ENCODE measurements at places on chromosomes 13 and 19.

GRCh38 chr13:46389457-46390451 is 2.7 kb upstream of the RUBCNL start:
- no peak for DNase-seq

- peak; percentile 20 for DNase-seq
These were observed 221.7 kb downstream of the KCNRG start for GRCh38 chr13:50236898-50237318.

- DNase-seq, result no peak
These were observed 1.1 kb downstream of the KEAP1 start for GRCh38 chr19:10501971-10502523.

DNA sequence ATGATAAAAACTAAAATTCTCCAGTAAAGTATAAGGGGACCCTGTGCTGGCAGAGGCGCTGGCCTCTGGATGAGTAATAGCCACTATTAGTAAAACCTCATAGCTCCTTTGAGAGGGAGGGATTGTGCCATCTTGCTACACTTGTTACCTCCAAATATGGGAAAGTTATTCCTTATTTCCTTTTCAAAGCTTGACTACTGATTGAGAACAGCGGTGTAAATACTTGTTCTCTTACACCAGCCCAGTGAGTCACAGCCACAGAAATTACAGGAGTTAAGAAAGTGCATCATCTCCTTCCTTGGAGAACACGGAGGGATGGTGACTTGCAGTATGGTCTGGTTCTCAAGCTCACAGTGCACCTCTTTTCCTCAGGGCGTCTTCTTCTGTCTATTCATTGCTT is 379.0 kb downstream of the EFNB2 start:
- no peak for DNase-seq

- no peak for DNase-seq
These were observed 501 bp downstream of the GTPBP3 start for GRCh38 chr19:17337675-17338432.

DNA sequence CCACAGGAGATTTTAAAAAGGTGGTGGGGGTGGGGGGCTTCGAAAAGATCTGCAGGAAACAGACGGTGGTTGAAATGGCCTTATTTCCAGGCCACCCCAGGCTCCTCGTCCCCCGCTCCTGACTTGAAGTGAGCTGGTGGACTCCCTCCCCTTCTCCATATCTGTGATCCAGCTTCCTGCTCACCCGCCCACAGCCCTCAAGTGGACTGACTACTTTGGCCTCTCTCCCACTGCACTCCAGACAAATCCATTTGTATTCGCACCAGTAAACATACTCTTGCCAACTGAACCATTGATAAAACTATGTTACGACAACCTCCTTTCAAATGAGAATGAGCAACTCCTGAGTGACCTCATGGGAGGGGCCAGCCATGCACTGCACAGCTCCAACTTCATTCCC is 259.5 kb downstream of the COL4A1 start:
- DNase-seq, result no peak

- DNase-seq, result no peak
These were observed 1.0 kb upstream of the KRI1 start for GRCh38 chr19:10566658-10567410.

DNA sequence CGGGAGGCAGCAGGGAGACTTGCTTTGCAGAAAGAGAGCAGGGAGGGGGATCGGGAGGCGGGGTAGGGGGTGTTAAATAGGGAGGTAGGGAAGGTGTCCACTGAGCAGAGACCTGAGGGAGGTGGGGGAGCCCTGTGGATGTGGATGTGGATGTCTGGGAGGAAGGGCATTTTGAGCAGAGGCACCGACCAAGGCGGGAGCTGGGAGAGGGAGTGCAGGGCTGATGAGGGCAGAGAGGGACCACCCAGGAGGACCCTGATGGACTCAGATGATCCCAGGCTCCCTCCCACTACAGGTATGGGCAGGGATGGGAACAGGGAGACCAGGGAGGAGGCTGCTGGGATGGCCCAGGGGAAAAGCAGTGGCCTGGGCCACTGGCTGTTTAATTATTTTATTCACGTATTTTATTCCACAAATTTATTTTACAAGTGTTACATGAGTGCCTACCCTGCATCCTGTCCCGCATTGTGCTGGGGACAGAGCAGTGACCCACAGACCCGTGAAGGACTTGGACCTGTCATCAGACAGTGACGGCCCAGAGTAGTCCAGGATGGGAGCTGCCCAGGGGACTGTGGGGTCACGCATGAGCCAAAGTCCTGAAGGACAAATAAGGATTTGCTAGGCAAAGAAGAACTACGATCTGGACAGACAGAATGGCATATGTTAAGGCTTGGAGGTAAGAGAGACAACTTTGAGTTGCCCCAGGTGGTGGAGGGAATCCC is 5.3 kb downstream of the GRAMD1A start:
- DNase-seq, result no peak

DNA sequence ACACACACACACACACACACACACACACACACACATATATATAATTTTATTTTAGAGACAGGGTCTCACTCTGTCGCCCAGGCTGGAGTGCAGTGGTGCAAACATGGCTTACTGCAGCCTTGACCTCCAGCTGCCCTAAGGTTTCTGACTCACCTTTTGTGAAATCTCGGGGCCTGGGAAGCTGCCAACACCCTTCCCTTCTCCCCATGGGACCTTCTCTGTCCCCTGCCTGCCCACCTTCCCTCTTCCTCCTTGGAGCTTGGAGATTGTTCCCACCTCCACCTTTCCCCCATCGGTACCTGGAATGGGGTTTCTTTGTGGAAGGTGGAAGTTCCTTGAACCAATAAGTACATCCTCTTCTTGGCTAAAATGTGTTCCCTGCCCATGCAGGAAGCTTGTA is 6.3 kb downstream of the ARRDC5 start:
- no peak for DNase-seq

GRCh38 chr19:27793128-27793643 is 1419.8 kb downstream of the UQCRFS1 start:
- DNase-seq, result peak; percentile 60

- DNase-seq, result no peak
These were observed 1317.8 kb downstream of the UQCRFS1 start for GRCh38 chr19:27894906-27895754.

DNA sequence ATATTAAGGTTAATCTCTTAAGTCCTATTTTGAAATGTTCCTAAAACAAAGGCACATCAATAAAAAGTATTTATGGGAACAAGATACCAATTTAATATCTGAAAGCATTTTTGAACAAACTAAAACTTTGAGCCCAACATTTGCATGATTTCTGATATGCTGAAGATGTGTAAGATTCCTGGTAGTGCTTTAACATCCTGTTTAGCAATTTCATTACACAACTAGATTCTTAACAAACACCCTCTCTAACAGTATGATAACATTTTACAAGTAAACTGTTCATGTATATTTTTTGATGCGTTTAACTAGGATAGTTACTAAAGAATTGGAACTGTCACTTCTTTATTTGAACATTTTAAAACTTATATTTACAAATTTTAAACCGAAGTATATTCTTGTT is 63.9 kb downstream of the DACH1 start:
- no peak for DNase-seq

DNA sequence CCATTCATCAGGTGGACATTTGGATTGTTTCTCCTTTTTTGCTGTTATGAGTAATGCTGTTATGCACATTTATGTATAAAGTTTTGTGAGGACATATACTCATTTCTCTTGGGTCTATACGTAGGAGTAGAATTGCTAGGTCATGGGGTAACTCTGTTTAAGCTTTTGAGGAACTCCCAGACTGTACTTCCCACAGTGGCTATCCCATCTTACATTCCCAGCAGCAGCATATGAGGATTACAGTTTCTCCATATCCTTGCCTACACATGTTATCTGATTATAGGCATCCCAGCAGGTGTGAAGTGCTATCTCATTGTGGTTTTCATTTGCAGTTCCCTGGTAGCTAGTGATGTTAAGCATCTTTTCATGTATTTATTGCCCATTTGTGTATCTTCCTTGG is 5.9 kb downstream of the ZSCAN22 start:
- DNase-seq, result no peak

GRCh38 chr13:100493418-100493817 is 95.2 kb downstream of the GGACT start:
- DNase-seq, result no peak

DNA sequence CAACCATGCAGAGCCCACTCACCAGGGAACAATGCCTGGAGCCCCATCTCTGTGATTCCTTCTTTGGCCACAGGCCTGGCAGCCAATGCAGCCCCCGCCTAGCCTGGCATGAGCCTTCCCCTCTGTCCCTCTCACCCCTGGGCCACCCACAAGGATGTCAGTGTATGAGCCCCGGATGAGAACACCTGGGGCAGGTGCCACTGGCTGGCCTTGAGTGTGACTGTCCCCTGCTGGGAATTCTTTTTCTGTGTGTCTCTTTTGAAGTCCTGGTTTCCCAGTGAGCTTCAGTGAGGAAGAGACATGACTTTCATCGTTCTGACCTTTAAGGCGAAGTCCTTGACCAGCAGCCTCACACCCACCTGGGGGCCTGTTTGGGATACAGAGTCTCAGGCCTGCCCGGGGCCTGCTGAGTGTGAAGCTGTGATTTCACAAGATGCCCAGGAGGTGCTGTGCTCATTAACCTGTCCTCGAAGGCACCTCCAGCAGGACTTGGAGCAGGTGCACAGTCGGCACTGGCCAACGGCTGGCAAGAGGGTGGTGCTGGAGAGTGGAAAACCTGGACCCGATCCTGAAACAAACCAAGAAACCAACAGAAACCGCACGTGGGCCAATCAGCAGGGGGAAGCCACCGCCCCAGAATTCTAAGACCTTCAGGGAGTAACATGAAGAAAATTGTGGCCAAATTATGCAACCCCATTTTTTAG is 27.4 kb upstream of the SPACA7 start:
- no peak for DNase-seq

DNA sequence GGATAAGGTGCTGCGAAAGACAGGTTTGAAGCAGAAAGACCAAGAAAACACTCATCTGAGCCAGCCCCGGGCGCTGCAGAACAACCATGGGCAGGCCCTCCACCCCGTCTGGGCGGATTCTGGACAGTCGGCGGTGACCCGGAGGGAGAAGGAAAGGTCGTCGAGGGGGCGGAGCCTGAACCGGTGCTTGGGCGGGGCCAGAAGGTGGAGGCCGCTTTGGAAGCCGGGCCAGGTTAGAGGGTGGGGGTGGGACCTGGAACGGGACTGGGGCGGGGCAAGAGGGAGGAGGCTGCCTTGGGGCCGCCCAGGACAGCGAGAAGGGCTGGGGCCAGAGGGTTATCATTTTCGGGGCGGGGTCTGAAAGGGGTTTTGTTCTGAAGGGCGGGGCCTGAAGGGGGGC is 5.0 kb upstream of the ZNF765 start:
- no peak for DNase-seq

- DNase-seq, result no peak
These were observed 3.9 kb upstream of the ZNF135 start for GRCh38 chr19:58054901-58055874.

GRCh38 chr13:98173431-98174152 is 3.5 kb downstream of the RNF113B start:
- no peak for DNase-seq

- no peak for DNase-seq
These were observed 140.0 kb downstream of the DACH1 start for GRCh38 chr13:71727042-71727441.

DNA sequence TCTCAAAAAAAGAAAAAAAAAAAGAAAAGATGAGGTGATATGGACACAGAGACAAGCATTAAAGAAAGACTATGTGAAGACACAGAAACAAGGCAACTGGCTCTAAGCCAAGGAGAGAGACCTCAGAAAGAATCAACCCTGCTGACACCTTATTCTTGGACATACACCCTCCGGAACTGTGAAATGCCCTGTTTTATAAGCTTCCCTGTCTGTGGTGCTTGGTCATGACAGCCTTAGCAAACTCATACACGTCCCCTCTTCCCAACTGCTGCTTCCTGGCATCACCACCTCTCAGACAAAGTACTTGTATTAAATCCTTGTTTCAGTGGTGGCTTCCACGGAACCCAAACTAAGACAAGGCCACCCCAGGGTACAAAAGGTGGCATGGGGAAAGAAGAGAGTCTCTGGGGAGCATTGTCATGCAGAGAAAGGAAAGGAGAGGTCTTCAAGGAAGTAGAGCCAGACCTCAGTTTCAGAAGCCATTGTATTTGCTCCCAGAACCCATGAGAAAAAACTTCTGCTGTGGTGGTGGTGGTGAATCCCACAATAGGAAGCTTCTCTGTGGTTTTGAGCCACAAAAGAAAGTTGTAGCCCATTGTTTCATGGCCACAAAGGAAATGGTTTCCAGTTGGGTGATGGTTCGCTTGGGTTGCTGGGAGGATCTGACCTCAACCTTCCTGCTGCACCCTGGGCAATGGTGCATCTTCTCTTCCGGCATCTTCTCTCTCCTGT is 16.3 kb upstream of the TSPAN16 start:
- DNase-seq, result no peak

DNA sequence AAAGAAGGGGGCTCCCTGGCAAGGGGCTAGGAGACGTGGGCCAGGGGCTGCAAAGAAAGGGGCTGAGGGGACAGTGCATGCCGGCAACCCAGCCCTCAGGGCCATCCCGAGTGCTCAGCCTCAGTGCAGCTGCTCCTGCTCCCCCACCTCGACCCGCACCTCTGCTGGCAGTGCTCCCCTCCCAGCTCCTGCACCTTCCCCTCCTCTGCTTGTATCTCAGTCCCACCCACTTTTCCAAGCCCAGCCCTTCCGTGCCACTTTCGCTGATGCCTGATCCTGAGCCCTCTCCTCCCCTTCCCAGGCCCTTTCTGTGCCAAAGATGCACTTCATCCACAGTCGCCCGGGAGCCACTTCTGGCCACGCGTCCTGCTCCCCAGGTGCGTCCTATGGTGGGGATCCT is 69.9 kb upstream of the KCTD15 start:
- DNase-seq, result no peak

DNA sequence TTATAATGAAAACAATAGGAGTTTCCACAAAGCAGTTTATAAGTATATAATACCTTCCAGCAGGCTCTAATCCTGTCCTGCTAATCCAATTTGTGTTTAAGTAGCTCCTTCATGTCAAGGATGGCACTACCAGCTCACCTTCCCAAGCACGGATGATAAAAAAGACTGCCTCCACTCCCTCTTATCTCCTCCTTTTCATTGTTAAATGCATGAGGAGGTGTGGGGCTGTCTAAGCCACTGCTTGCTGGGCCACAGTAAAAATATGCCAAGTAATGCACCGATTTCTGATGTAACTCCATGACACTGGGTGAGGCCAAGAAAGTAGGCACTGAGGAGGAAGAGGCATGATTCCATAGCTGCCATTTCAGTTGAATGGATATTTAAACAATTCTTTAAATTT is 193.1 kb downstream of the ZIC5 start:
- no peak for DNase-seq

- no peak for DNase-seq
These were observed 448.2 kb downstream of the KCTD12 start for GRCh38 chr13:76438050-76438449.

All from activated T-cell treated with anti-CD3 and anti-CD28 coated beads for 4 hours (primary cell).